ENCODE measurements at places on chromosomes 3 and 15.

DNA sequence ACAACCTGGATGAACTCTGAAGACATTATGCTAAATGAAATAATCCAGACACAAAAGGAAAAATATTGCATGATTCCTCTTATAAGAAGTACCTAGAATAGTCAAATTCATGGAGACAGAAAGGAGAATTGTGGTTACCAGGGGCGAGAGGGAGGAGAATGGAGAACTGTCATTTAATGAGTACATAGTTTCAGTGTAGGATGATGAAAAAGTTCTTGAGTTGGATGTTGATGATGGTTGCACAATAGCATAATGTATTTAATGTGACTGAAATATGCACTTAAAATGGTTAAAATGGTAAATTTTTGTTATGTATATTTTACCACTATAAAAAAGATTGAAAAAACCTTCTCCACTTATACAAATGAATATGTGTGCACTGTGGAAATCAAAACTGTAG is 469.6 kb downstream of the MAGI1 start:
- H3K4me3 ChIP-seq, result no peak overlapping the region
- peaks cover 29% of the 10 kb centered on the region for H3K4me1 ChIP-seq
- DNase-seq, result no peak
- H3K27ac ChIP-seq, result no peak overlapping the region
- no peaks in the 10 kb centered on the region for H3K27me3 ChIP-seq
- no peaks in the 10 kb centered on the region for H3K36me3 ChIP-seq

- peaks cover 24% of the 10 kb centered on the region for H3K4me1 ChIP-seq
- H3K27ac ChIP-seq, result peak overlapping the region; percentile 26
- H3K4me3 ChIP-seq, result no peak overlapping the region
- DNase-seq, result no peak
- H3K36me3 ChIP-seq, result no peaks in the 10 kb centered on the region
These were observed 43.2 kb downstream of the ARHGEF3 start for GRCh38 chr3:56758539-56758981.

GRCh38 chr15:79307251-79307650 is 3.7 kb upstream of the TMED3 start:
- peaks cover 20% of the 10 kb centered on the region for H3K4me1 ChIP-seq
- no peak for DNase-seq
- no peak overlapping the region for H3K27ac ChIP-seq
- H3K4me3 ChIP-seq, result no peak overlapping the region
- no peaks in the 10 kb centered on the region for H3K27me3 ChIP-seq
- no peaks in the 10 kb centered on the region for H3K36me3 ChIP-seq

GRCh38 chr3:117708601-117709000 is 999.0 kb downstream of the TUSC7 start:
- no peaks in the 10 kb centered on the region for H3K4me1 ChIP-seq
- DNase-seq, result no peak
- H3K4me3 ChIP-seq, result no peak overlapping the region
- no peak overlapping the region for H3K27ac ChIP-seq

- no peaks in the 10 kb centered on the region for H3K4me1 ChIP-seq
- H3K27ac ChIP-seq, result no peak overlapping the region
- H3K36me3 ChIP-seq, result no peaks in the 10 kb centered on the region
- no peak overlapping the region for H3K4me3 ChIP-seq
- no peak for DNase-seq
These were observed 161.0 kb downstream of the NAALADL2 start for GRCh38 chr3:175020101-175020500.

DNA sequence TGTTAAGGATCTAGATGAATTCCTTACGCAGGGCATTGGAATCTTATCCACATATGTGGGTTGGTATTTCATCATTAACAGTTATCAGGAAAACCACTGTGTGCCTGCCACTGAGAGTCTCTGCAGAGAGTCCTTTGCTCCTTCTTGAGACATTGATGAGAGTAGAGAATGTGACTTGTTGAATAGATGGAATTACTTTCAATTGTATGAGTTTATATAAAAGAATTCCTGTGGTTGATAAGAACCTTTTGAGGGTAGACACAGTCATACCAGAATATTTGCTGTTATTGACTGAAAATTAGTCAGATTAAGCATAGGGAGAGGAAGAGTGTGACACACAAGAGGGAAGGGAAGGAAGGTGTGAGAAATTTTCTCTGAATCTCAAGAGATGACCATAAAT is 30.8 kb downstream of the ARHGEF26 start:
- no peak for DNase-seq
- H3K36me3 ChIP-seq, result peaks cover 5% of the 10 kb centered on the region
- H3K4me3 ChIP-seq, result no peak overlapping the region
- no peaks in the 10 kb centered on the region for H3K27me3 ChIP-seq
- H3K27ac ChIP-seq, result no peak overlapping the region
- H3K4me1 ChIP-seq, result peaks cover 12% of the 10 kb centered on the region

- H3K4me1 ChIP-seq, result no peaks in the 10 kb centered on the region
- H3K27me3 ChIP-seq, result no peaks in the 10 kb centered on the region
- no peak for DNase-seq
- no peak overlapping the region for H3K4me3 ChIP-seq
These were observed 728.7 kb upstream of the ROBO1 start for GRCh38 chr3:80496452-80496851.

DNA sequence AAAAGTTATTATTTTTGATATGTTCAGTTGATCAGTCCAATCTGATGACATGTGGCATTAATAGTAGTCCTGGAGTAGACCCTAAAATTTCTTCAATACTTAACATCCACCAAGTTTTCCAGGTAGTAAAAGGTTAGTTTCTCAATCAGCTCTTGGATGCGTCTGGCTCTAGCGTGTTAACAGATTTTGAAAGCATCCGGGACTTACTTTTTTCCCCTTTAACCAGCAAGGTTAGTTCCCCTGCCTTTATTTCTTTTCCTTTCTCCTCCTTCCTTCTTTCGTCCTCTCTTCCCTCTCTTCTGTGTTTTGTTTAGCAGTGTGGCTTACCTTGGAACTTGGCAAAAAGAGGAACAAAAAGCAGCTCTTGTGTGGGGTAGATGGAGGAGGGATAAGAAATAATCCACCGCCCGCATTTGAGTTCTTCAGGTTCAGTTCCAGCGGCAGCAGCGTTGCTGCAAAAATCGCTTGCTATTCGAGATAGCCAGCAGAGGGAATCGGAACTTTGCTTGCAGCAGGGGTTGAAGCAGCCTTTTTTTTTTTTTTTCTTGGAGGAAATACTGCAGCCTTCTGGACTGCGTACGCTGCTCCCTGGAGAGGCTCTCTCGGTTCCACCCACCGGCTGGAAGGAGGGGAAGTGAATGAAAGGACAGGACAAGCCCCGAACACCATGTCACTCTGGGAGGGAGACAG is at the start of gene RBMS3:
Gene RBMS3, plus strand, starts transcription at position 668 of the 690 bp plus-strand sequence.
- H3K36me3 ChIP-seq, result no peaks in the 10 kb centered on the region
- peak within 1 kb of the TSS; percentile 87 for H3K27ac ChIP-seq
- H3K4me1 ChIP-seq, result peaks cover 3% of the 10 kb centered on the region
- peak within 1 kb of the TSS; percentile 74 for H3K4me3 ChIP-seq
- DNase-seq, result peak; percentile 95

GRCh38 chr15:44734839-44735481 is 1.4 kb upstream of the TRIM69 start:
- DNase-seq, result no peak
- peaks cover 19% of the 10 kb centered on the region for H3K4me1 ChIP-seq
- no peaks in the 10 kb centered on the region for H3K36me3 ChIP-seq
- peak overlapping the region; percentile 66 for H3K27ac ChIP-seq
- no peaks in the 10 kb centered on the region for H3K27me3 ChIP-seq
- no peak overlapping the region for H3K4me3 ChIP-seq

GRCh38 chr15:91338766-91339165 is 238.7 kb downstream of the SV2B start:
- no peaks in the 10 kb centered on the region for H3K36me3 ChIP-seq
- no peaks in the 10 kb centered on the region for H3K27me3 ChIP-seq
- no peaks in the 10 kb centered on the region for H3K4me1 ChIP-seq
- no peak overlapping the region for H3K27ac ChIP-seq
- DNase-seq, result no peak
- no peak overlapping the region for H3K4me3 ChIP-seq

GRCh38 chr3:52978109-52978754 is 67.6 kb downstream of the SFMBT1 start:
- H3K36me3 ChIP-seq, result no peaks in the 10 kb centered on the region
- no peaks in the 10 kb centered on the region for H3K4me1 ChIP-seq
- no peak overlapping the region for H3K27ac ChIP-seq
- H3K27me3 ChIP-seq, result no peaks in the 10 kb centered on the region

GRCh38 chr3:66706890-66707289 is 206.1 kb upstream of the LRIG1 start:
- no peaks in the 10 kb centered on the region for H3K27me3 ChIP-seq
- no peaks in the 10 kb centered on the region for H3K36me3 ChIP-seq
- DNase-seq, result peak; percentile 7
- peaks cover 37% of the 10 kb centered on the region for H3K4me1 ChIP-seq
- H3K4me3 ChIP-seq, result no peak overlapping the region
- no peak overlapping the region for H3K27ac ChIP-seq

DNA sequence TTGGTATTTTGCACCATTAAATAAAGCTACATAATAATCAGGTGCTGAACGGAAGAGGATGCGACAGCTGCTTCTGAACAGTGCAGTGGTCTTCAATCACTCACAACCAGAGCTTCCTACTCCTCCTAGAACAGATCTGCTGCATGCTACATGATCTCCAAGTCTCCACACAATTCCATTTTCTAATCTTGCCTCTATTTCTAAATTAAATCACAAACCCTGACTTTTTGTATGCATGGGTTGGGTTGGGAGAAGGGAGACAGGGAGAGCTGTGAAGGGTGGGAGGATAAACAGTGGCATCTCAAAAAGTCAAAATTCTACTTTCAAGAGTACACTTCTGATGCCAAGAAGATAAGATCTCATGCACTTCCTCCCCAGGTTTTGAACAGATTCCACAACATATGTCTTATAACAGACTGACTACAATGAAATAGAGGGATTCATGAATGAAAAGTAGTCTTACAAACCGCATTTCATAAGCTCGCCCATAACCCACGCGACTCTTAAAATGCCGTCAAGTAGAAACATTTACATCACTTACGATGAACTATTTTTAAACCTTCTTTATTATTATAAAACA is 57.2 kb downstream of the CHSY1 start:
- peaks cover 61% of the 10 kb centered on the region for H3K4me1 ChIP-seq
- no peak for DNase-seq
- no peaks in the 10 kb centered on the region for H3K36me3 ChIP-seq
- H3K27ac ChIP-seq, result peak overlapping the region; percentile 62

- no peaks in the 10 kb centered on the region for H3K27me3 ChIP-seq
- no peaks in the 10 kb centered on the region for H3K36me3 ChIP-seq
- no peak for DNase-seq
- no peak overlapping the region for H3K27ac ChIP-seq
- H3K4me1 ChIP-seq, result no peaks in the 10 kb centered on the region
These were observed 68.8 kb upstream of the OXTR start for GRCh38 chr3:8838234-8838633.

- no peak for DNase-seq
- no peak overlapping the region for H3K4me3 ChIP-seq
- no peaks in the 10 kb centered on the region for H3K4me1 ChIP-seq
- no peaks in the 10 kb centered on the region for H3K36me3 ChIP-seq
- H3K27ac ChIP-seq, result no peak overlapping the region
These were observed 46.7 kb downstream of the SLC9C1 start for GRCh38 chr3:112247350-112247749.

GRCh38 chr3:197549261-197549885 is 6.4 kb downstream of the BDH1 start:
- peak overlapping the region; percentile 59 for H3K27ac ChIP-seq
- H3K27me3 ChIP-seq, result no peaks in the 10 kb centered on the region
- no peak overlapping the region for H3K4me3 ChIP-seq
- no peak for DNase-seq

GRCh38 chr15:29018995-29019976 is 133.5 kb downstream of the APBA2 start:
- H3K4me3 ChIP-seq, result no peak overlapping the region
- H3K4me1 ChIP-seq, result peaks cover 10% of the 10 kb centered on the region
- no peak overlapping the region for H3K27ac ChIP-seq
- H3K36me3 ChIP-seq, result no peaks in the 10 kb centered on the region
- no peak for DNase-seq
- H3K27me3 ChIP-seq, result no peaks in the 10 kb centered on the region

- H3K27me3 ChIP-seq, result no peaks in the 10 kb centered on the region
- no peak overlapping the region for H3K27ac ChIP-seq
- DNase-seq, result no peak
- H3K36me3 ChIP-seq, result no peaks in the 10 kb centered on the region
- H3K4me1 ChIP-seq, result no peaks in the 10 kb centered on the region
These were observed 251.1 kb downstream of the ULK4 start for GRCh38 chr3:41710646-41711388.

- H3K36me3 ChIP-seq, result no peaks in the 10 kb centered on the region
- no peaks in the 10 kb centered on the region for H3K4me1 ChIP-seq
These were observed 12.7 kb downstream of the LCMT2 start for GRCh38 chr15:43317566-43318184.

DNA sequence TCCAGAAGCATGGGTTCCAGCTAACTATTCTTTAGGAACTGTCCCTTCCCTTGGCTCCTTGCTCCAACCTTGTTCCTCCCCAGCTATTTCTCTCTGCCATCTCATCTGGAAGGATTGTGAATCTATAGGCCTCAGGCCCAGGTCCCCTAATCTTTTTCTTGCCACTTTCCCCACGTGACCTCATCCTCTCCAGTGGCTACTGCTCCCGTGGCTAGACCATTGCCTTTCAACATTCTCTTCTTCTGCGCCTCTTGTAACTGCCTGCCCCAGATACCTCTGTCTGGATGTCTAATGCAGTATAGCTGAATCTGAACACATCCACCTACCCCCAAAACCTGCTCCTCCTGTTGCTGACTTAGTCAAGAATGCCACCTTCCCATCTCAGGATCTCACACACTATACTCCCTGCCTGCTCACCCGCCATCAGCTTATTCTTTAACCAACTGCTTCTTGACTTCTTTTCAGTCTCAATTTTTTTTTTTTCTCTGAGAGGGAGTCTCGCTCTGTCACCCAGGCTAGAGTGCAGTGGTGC is 5.2 kb downstream of the GPX1 start:
- H3K4me1 ChIP-seq, result peaks cover 44% of the 10 kb centered on the region
- no peaks in the 10 kb centered on the region for H3K27me3 ChIP-seq
- H3K4me3 ChIP-seq, result no peak overlapping the region
- peak overlapping the region; percentile 54 for H3K27ac ChIP-seq
- DNase-seq, result no peak

DNA sequence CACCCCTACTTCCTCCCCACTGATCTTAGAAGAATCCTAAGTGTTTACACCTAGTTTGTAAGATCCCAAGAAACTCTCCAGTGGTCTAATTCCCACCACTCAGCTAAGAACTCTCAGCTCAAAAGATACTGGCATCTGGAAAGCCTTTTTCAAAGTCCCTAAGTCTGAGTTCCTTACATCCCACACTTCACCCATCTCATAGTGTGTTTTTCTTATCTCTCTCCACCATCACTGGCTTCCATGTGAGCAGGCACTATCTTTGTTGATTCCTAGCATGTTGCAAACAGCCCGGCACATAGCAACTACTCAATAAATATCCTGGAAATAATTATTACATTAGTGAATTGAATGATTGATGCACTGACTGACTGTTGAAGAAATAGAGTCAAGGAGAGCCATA is 173.7 kb downstream of the FHIT start:
- no peaks in the 10 kb centered on the region for H3K27me3 ChIP-seq
- H3K4me1 ChIP-seq, result no peaks in the 10 kb centered on the region
- H3K27ac ChIP-seq, result no peak overlapping the region
- H3K36me3 ChIP-seq, result no peaks in the 10 kb centered on the region
